Activated CD8-positive, alpha-beta memory T cell treated with anti-CD3 and anti-CD28 coated beads for 1 hour (primary cell): ENCODE measurements at places on chromosomes 2 and 18.
A peak's percentile ranks its signal among the peaks of the same experiment; 100 is the strongest.

DNA sequence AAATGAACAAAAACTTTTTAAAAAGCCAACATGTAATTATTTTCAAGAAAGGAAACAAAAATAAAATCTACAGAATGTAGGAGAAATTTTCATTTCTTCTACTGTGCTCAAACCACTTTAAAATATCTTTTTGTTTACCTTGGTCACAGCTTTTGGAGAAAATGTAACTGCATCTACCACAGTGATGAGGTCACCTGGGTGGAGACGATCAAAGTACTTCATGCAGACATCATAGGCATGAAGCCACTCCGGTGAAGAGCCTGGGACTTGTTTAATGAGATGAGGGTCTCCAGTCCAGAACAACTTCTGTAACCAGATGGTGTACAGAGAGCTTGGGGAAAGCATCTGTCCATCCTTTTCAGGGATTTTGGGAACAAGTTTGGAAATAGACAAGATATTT, 285.8 kb downstream of the NBAS start:
- no peak for DNase-seq

DNA sequence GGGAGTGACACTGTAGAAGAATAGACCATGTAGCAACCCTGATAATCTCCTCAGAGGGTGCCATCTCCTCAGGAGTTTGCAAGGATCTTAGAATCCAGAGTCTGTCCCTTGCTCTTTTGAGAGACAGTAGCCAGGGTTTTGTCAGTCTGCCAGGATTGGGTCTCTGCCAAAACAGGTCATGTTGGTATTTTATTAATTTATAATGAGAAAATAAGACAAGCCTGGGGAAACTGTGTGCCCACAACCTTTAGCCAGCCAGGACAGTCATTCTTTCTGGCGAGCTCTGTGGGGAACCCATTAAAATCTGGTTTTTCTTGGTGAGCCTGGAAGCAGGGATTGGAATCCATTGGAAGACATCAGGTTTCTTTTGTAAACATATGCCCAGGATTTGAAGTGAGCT, 78.6 kb downstream of the PTPRM start:
- DNase-seq, result no peak

- no peak for DNase-seq
Observed at GRCh38 chr2:85926931-85927661, 38.3 kb upstream of the ST3GAL5 start.

GRCh38 chr2:26503231-26503880, 25.4 kb upstream of the OTOF start:
- peak; percentile 67 for DNase-seq

GRCh38 chr2:16861530-16861929, 195.9 kb upstream of the CYRIA start:
- DNase-seq, result no peak

DNA sequence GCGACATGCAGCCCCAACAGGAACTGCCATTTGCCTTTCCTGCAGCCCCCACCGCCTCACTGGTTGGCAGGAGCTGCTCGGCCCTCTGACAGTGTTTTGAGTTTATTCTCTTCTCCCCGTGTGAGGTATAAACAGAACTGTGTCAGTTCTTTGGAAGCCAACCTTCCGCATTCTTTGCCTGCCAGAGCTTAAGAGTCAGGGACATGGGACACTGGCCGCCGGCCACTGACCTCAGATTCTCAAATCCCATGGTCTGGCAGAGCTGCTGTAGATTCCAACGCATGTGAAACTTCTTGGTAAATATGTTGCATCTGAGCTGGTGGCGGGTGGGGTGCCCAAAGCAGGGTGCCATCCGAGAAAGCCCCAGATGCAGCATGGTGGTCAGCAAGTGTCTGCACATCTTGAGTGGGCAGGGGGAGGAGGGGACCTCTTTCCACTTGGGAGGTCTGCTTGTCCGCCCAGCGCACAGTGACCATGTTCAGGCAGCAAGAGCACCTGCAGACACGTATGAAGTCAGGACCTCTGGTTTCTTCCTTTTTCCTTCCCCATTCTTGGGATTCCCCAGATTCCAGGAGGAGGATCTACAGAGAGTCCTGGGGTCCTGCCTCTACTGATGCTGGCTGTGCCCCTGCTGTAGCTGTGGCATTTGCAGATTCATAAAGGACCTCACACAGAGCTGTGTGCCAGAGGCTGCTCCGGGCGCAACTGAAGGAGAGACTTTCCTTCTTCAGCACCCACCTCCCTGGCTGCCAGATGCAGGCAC, 23.8 kb downstream of the ASB18 start:
- no peak for DNase-seq
